ENCODE measurements at places on chromosomes 3 and 15.

DNA sequence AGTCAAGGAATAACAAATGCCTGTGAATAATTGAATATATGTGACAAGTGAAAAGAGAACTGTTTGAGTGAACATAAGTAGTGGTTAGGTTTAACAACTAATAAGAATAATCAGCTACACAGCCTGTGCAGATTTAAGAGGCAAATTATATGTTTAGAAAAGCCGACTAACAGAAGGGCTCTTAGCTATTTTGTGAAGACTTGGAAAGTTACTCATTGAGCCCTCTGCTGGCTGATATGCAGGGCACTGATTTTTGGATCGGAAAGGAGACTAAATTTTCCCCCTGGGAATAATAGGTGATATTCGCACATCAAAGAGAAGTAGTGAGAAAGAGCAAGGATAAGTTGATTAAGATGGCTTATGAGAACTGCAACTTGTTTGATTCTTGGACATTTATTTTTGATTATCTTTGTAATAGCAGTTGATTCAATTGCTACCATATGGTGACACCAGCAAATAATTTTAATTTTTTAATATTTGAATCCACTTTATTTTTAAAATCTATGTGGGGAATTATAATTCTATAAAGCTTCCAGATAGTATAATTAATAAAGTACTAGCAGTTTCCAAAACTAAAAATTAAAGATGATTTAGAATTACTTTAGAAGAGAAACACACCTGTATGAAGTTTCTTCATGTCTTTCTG is 156.2 kb downstream of the NLGN1 start:
- DNase-seq: no peak

GRCh38 chr3:107384907-107385306 is 7.7 kb downstream of the CCDC54 start:
- DNase-seq: no peak

- no peak for DNase-seq
These were observed 2.1 kb upstream of the GABRA5 start for GRCh38 chr15:26864664-26865191.

GRCh38 chr3:120182613-120183511 is 88.6 kb upstream of the GSK3B start:
- no peak for DNase-seq

GRCh38 chr15:24734396-24734795 is 58.8 kb downstream of the NPAP1 start:
- no peak for DNase-seq

GRCh38 chr3:31876331-31876730 is 104.7 kb downstream of the OSBPL10 start:
- DNase-seq: no peak

- no peak for DNase-seq
These were observed 8.7 kb upstream of the ATP13A4 start for GRCh38 chr3:193563426-193563825.

DNA sequence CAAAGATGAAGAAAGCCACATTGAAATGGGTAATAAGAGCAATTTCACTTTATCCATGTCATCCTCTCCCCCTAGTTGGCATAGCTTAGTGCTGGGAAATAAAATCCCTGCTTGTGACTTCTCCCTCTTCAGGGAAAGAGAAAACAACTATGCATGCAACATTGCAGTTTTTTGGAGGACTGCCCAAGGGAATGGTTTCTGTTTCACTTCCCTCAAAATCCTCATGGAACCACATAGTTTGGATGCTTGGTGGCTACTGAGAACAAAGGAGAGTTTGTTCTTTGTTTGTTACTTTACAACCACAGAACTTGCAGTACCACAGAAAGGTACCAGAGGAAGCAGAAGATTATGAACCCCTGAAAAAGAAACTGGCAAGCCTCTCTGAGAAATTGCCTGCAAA is 384.6 kb upstream of the RORA start:
- no peak for DNase-seq

GRCh38 chr15:38685686-38686339 is 121.2 kb upstream of the RASGRP1 start:
- DNase-seq: no peak

GRCh38 chr3:32440611-32441350 is 49.1 kb downstream of the CMTM7 start:
- no peak for DNase-seq

GRCh38 chr15:57272771-57273357 is 103.4 kb upstream of the CGNL1 start:
- no peak for DNase-seq

DNA sequence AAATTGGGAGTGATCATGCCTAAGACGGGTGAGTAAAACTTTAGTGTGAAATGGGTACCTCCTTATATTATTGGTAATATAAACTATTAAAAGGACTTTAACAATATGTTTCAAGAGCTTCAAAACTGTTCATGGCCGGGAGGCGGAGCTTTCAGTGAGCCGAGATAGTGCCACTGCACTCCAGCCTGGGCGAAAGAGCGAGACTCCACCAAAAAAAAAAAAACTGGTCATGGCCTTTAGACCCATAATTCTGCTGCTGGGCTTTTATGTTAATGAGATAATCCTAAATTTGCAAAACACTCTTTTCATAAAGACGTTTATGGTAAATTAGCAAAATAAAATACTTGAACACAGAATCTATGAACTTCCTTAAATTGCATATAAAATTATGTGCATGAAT is 22.8 kb downstream of the TRPC1 start:
- DNase-seq: no peak

GRCh38 chr15:65873256-65873655 is 4.0 kb downstream of the RAB11A start:
- no peak for DNase-seq

DNA sequence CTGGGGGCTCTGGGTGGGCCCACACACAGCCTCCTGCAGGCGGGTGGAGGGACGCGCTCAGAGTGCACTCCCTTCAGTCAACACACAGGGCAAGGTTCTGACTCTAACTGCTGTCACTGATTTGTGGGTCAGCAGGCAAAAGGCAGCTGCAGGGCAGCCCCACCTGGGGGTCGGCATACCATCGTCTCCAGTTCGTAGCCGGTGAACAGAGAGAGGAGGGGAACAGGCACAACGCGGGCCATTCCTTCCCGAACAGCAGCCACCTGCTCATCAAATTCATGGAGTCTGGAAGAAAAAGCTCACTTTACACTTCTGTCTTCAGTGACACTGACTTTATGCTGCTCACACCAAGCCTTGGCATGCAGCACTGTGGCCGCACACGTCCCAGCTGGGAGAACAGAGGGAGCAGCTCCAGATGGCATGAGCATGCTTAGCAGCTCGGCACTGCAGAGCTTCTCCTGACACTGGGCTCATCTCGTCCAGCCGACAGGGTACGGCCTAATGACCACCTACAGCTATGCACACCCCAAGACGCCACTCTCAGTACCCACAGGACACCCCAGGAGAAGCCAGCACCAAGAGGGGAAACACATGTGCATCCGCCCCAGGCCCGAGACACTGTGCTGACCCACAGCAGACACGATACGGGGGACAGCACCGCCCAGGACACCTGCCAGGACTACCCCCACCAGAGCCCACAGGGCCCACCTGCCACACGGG is 14.4 kb upstream of the OCA2 start:
- no peak for DNase-seq

DNA sequence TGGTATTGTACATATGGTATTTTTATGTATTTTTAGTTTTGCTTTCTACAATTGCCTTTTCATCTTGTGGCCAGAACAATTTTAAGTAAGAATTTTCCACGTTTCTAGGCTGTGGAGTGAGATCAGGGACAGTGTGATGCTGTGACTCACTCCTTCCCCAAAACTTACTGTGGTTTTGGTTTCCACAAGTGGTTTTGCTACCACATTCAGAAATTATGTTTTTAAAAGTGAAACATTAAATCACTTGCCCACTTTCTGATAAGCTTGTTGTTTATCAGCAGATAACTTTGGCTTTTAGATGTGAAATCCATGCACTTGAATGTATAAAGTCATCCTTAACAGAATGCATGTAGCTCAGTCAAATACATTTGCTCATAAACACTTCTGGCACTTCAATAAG is 192.2 kb upstream of the THRB start:
- DNase-seq: no peak

DNA sequence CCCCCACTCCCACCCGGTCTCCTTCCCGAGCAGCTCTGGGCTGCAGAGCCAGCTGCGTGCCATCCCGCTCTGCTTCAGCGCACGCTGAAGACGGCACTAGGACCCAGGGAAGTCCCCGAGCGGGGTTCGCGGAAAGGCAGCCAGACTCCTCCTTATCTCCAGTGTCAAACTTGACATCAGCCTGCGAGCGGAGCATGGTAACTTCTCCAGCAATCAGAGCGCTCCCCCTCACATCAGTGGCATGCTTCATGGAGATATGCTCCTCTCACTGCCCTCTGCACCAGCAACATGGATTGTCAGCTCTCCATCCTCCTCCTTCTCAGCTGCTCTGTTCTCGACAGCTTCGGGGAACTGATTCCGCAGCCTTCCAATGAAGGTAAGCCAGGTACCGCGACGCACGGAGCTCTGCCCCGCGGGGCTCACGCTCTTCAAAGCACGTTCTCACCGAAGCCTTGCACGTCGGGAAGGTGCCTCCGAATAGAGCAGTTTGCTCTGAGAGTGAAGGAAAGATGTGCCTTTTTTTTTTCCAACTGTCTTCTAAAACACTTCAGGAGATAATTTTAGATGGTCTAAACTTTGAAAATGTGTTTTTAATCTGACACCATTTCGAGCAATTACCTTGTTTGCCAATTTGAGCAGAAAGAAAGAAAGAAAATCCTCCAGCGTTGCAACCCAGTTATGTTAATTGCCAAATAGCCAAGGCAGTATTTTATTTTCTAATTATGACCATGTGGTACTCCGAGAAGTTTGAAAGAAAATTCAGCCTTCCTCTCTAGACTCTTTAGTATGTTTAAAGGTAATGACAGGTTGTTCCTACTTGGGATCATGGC is at the start of gene EPHA3:
Gene EPHA3 (plus strand): TSS at position 161 of the 830 bp plus-strand sequence. CDS start 128 bp downstream, at position 289.
- no peak for DNase-seq

GRCh38 chr3:172052405-172052804 is 13.0 kb downstream of the FNDC3B start:
- DNase-seq: no peak
